ENCODE measurements at places on chromosomes 1 and 21. TPM values are rescaled to one million over a fixed set of nuclear protein-coding genes. Genes with fewer than 3 reads are reported as not detected.
A peak's percentile ranks its signal among the peaks of the same experiment; 100 is the strongest.

The CNKSR1 gene
- 7.6 TPM for polyA plus RNA-seq

DNA sequence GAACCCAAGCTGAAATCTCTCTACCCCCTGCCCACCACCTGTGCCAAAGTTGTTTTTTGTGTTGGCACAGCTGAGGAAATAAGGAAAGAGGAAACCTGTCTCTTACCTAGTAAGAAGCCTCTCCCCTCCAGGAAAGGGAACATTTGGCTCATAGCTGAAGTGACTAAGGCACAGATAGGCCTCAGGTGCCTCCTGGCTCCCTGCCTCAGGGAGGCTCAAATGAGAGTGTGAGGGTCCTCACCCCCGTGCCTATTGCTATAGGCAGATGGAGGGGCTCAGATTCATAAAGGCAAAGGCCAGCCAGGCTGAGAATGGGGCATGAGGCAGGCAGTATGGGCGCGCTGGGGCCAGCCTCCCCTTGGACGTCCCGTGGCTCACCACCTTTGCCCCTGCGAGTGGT, 7.4 kb downstream of the SLC30A2 start:
- H3K36me3 ChIP-seq: no peaks in the 10 kb centered on the region
- DNase-seq: no peak
- peaks cover 3% of the 10 kb centered on the region for H3K27me3 ChIP-seq
- H3K4me1 ChIP-seq: peaks cover 29% of the 10 kb centered on the region

GRCh38 chr1:179323436-179323835, 29.8 kb downstream of the SOAT1 start:
- H3K27ac ChIP-seq: peak overlapping the region; percentile 40
- no peak for DNase-seq
- no peaks in the 10 kb centered on the region for H3K36me3 ChIP-seq
- no peaks in the 10 kb centered on the region for H3K27me3 ChIP-seq

DNA sequence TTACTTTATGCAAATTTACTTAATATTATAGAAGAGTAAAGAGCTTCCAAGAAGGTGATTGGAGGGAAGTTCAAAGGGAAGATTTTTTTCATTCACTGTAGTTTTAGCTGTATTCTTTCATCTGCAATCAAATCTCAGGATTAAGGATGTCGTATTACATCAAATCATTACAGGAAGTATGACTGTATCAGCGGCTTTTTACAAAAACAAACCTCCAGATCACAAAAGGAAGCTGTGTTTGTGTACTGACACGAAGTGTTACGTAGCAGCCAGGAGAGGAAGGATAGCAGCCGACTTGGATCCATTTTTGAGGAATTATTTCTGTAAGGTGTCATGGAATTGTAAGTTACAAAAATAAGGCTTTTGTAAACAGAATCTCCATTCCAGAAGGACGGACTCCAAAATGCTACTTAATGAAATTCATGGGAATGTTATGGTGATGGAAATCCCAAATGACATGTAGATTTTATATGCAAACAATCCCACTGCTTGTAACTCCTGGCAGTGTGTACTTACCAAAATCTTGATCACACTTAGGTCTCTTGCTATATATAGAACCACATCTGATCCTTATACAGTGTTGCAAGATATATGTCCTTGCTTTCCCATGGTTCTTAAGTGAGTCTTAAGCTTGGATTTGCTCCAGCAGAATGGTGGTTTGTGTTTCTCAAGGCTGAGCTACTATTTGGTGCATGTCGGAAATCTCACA, 49.8 kb downstream of the KCNJ15 start:
- H3K36me3 ChIP-seq: no peaks in the 10 kb centered on the region
- H3K27ac ChIP-seq: no peak overlapping the region
- peak; percentile 96 for DNase-seq
- no peak overlapping the region for H3K4me3 ChIP-seq
- peaks cover 2% of the 10 kb centered on the region for H3K4me1 ChIP-seq
- H3K27me3 ChIP-seq: no peaks in the 10 kb centered on the region

DNA sequence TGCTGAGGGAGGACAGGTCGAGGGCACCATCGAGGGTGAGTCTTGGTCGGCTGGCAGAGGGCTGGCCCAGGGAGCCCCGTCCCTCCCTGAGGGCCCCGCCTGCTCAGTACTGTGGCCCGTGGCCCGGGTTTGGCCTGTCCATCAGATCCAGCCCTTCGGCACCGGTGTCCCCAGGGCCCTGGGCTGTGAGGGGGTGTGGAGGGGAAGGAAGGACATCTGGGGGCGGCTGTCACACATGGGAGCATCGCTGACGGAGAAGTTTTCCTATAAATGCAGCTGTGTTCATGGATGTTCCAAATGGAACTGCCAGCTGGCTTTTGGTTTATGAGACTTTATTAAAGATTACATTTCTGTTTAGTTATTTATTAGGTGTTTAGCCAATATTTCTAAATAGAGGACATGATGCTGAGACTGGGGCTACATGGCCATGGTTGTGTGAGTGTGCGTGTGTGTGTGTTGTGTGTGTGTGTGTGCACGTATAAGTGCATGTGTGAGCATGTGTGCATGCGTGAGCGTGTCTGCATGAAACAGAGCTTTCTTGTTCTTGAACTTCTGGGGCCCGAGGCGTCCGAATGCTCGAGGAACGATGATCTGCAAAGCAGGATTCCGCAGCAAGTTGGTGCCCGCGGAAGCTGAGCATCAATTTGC, 54.3 kb downstream of the SLX9 start:
- H3K4me1 ChIP-seq: peaks cover 11% of the 10 kb centered on the region
- H3K4me3 ChIP-seq: no peak overlapping the region
- DNase-seq: no peak
- H3K27ac ChIP-seq: no peak overlapping the region
- no peaks in the 10 kb centered on the region for H3K27me3 ChIP-seq
- H3K36me3 ChIP-seq: no peaks in the 10 kb centered on the region

DNA sequence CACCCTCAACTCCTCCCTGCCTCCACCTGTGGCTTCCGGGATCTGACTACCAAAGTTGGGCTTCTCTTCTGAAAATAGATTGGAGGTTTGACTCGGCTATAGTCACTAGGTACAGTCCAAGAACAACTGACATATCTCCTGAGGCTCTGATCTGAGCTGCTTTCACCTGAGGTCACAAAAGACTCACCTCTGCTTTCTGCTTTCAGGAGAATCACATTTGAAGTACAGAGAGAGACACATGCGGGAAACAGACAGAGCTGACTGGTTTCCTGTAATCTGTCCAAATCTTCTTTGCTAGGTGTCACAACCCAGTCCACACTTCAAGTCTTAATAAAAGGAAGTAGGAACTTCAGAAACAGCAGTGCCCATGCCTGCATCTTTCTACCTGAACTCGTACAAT, 245.4 kb upstream of the CHRM3 start:
- H3K27ac ChIP-seq: no peak overlapping the region
- no peaks in the 10 kb centered on the region for H3K27me3 ChIP-seq
- no peak for DNase-seq
- H3K36me3 ChIP-seq: no peaks in the 10 kb centered on the region
- H3K4me1 ChIP-seq: no peaks in the 10 kb centered on the region

DNA sequence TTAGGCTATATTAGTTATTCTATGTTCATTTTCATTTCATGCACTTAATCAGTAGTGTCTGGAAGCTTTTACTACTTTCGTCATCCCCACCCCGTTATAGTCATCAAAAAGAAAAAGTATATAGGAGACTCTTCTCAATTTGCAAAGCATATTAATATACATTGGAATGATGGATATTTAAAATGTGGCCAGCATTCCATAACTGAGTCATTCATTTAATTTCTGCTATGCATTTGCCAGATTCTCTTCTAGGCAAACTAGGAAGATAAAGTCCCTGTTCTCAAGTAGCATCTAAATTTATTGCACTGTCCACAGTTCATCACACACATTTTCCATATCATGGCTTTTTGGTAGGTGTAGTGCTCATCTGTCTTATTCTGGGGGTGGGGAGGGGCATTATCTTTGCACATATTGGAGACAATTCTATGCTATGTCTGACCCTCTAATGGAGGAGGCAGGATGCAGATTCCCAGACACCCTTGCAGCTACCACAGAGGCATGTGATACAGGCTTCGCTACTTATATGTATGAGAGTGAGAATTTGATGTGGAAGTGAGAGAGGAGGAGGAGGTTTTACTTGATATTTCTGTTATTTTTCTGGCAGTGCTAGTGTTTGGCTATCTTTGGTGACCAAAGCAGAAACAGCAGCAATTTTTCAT, 125.8 kb downstream of the CTH start:
- no peak overlapping the region for H3K4me3 ChIP-seq
- no peak overlapping the region for H3K27ac ChIP-seq
- no peaks in the 10 kb centered on the region for H3K27me3 ChIP-seq
- H3K36me3 ChIP-seq: no peaks in the 10 kb centered on the region
- no peaks in the 10 kb centered on the region for H3K4me1 ChIP-seq

GRCh38 chr1:37657620-37658412, 23.1 kb upstream of the RSPO1 start:
- H3K27ac ChIP-seq: no peak overlapping the region
- DNase-seq: no peak
- no peaks in the 10 kb centered on the region for H3K36me3 ChIP-seq

DNA sequence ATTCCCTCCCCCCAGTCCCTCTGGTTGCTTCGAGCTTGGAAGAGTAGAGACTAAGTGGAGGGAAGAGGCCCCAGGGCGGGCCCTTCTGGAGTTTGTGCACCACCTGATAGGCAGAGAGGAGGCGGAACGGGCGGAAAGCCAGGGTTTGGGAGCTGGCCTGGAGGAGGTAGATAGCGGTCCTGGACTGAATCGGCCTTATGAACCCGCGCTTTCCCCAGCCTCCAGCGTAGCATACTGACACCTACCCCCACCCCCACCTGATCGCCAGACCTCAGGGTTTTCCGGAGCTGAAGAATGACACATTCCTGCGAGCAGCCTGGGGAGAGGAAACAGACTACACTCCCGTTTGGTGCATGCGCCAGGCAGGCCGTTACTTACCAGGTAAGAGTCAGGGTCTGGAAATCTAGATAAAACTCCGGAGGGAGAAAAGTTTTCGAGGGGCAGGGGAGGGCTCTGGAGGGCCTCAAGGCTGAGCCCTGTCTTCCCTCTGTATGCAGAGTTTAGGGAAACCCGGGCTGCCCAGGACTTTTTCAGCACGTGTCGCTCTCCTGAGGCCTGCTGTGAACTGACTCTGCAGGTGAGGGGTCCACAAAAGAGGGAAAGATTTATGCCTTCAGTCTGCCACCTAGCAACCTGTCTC, 705 bp downstream of the UROD start:
- H3K27ac ChIP-seq: peak overlapping the region; percentile 87
- peak overlapping the region; percentile 41 for H3K4me3 ChIP-seq
- peak; percentile 84 for DNase-seq
- H3K36me3 ChIP-seq: peaks cover 7% of the 10 kb centered on the region

Measured in cardiac muscle cell (in vitro differentiated cells and primary cell).